ENCODE measurements at places on chromosomes 16 and 17.

GRCh38 chr17:68657166-68657565 lies 56.0 kb upstream of the FAM20A start:
- no peak for DNase-seq

DNA sequence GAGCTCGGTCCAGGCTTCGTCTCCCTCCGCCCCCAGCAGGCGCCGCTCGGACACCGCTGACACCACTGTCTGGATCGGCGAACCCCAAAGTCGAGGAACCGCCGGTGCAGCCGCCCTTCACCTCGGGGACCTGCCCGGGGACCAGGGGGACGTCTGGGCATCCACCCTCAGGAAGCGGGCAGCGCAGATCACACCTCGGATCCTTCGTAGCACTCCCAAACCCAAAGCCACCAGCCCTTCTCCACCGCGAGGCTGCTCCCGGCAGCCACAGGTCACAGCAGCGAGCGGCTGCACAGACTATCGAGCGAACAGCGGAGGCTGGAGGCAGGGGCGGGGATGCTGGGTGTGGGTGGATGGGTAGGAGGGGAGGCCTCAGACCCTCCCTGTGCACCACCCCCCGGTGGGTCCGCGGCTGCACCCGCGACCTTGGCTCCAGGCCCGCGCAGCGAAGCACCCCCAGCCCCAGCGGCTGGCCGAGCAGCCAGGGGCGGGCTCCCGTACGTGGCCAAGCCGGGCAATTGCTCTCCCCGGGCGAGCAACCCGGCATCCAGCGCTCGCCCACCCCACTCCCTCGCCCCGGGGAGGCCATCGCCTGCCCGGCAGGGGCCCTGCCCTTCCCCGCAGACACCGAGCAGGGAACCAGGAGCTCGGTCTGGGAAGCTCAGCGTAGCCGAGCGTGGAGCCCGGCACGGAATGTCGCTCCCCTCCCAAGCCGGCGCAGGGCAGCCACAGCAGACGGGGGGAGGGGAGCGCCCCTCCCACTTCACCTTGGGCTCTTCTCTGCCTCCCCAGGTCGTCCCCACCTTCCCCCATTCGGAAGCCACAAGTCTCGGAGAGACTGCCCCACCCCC lies 1.0 kb downstream of the SDK2 start:
- DNase-seq, result peak; percentile 15

DNA sequence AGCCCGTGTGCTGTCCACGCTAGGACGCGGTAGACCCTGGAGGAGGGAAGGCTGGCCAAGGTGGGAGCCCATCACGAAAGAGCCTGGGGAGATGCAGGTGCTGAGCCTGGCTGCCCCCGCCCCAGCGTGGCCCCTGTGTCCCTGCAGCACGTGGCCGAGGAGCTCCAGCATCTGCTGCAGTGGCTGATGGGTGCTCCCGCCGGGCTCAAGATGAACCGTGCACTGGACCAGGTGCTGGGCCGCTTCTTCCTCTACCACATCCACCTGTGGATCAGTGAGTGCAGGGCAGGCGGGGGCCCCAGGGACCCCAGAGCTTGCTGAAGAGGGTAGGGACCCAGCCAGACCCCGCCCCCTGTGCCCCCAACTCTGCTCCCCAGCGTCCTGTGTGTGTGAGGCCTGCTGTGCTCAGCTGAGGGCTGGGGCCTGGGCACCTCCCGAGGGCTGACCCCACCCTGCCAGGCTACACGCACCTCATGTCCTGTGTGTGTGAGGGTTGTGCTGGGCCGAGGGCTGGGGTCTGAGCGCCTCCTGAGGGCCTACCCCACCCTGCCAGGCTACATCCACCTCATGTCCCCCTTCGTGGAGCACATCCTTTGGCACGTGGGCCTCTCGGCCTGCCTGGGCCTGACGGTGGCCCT lies 8.6 kb downstream of the PIGQ start:
- DNase-seq, result no peak

GRCh38 chr17:60678118-60678444 lies 430 bp downstream of the BCAS3 start:
- no peak for DNase-seq

GRCh38 chr16:9112166-9112843 lies 20.9 kb downstream of the HAPSTR1 start:
- DNase-seq, result no peak

DNA sequence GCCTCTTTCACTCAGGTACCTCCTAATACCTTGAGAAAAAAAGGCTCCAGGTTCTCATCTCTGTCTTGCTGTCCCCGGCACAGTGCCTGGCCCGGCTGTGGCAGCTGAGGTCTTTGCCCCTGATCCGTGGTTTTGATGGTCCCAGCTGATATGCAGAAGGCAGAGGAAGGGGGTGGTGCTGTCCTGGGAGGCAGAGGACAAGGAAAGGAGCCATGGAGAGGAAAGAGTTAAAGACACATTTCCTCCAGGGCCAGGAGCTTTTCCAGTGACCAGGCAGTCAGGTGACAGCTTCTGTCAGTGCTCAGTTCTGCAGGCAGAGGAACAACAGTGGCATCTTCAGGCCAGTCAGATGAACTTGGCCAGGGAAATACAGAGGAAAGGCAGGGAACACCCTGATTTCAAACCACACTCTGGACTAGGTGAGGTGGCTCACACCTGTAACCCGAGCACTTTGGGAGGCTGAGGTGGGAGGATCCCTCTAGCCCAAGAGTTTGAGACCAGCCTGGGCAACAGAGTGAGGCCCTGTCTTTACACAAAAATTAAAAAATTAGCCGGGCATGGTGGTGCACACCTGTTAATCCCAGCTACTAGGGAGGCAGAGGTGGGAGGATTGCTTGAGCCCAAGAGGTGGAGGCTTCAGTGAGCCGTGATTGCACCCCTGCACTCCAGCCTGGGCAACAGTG lies 3.3 kb upstream of the COG1 start:
- DNase-seq, result peak; percentile 27

- DNase-seq, result no peak
Observed at GRCh38 chr17:74135391-74136167, 67.9 kb upstream of the RPL38 start.

GRCh38 chr16:30844671-30845449 lies 49.0 kb downstream of the BCL7C start:
- peak; percentile 53 for DNase-seq

- no peak for DNase-seq
Observed at GRCh38 chr16:83102336-83102735, 475.6 kb downstream of the CDH13 start.

DNA sequence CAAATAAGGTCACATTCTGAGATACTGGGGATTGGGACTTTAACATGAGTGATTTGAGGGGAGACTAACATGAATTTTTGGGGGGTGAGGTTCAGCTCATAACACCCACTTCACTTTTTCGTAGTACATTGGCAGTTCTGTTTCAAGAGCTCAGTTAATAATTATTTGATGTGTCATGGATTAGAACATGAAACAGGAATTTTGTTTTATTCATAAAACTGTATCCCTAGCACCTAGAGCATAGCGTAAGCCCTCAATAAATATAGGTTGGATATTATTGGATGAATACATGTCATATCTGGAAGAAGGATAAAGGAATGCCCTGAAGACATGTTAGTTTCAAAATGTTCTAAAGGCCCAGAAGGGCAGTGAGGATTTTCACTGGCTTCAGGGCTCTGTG lies 119.8 kb downstream of the PRKCA start:
- DNase-seq, result no peak
